ENCODE measurements at places on chromosomes 5 and 9.

DNA sequence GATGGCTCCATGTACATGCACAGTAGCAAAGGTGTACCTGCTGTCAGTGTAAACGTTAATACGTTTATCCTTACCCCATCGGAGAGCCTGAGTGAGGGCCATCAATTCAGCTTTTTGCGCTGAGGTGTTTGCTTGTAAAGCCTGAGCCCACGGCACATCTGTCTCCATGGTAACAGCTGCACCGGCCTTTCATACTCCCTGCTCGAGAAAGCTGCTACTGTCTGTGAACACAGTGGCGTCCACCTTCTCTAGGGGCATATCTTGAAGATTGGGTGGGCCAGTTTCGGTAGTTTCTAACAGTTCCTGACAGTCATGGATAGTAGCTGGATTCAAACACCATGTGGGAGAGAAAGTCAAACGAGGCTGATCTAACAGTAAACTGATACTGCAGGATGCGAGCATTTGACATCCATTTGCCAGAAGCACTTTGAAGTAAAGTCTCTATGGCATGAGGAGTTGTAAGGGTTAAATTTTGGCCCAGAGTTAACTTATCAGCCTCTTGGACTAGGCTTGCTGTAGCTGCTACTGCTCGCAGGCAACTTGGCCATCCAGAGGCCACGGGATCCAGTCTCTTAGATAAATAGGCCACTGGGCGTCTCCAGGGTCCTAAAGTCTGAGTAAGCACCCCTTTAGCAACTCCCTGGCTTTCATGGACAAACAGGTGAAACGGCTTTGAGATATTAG, 21.0 kb upstream of the RHOBTB3 start:
- no peak for DNase-seq

GRCh38 chr5:160697281-160697680, 154.7 kb downstream of the ATP10B start:
- no peak for DNase-seq

GRCh38 chr9:118321788-118322187, 617.6 kb downstream of the TLR4 start:
- no peak for DNase-seq

DNA sequence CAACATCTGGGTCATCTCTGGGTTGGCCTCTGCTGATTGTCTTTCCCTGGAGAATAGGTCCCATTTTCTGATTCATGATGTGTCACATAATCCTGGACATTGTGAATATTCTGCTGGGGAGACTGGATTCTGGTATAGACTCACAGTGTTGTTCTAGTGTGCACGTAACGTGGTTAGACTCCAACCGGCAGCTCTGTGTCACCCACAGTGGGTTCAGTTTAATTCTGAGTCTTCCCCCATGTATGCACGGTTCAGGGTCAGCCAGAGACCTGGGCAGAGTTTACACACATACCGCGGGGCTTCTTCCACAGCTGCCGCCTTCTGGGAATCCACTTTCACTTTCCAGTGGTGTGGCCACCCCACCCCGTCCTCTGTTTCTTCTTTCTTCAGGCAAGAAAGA, 38.0 kb upstream of the LRRC14B start:
- no peak for DNase-seq

DNA sequence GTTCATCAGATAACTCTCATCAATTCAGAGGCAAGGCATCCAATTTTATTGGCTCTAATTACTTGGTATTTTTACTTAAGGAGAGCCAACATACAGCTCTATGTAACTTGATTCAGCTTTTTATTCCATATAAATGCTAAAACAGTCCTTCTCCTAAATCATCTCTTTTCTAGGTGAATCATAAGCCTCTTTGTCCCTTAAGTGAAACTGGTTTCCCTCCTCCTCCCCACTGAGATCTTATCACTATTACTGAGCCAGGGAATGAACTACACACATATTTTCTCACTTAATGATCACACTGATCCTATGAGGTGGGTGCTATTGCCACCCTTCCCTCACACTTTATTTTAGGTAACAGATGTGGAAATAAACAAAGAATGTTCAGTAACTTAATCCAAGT, 1143.8 kb downstream of the MAT2B start:
- DNase-seq, result no peak

- no peak for DNase-seq
Measured at GRCh38 chr9:100803956-100804355, 224.6 kb upstream of the PLPPR1 start.

DNA sequence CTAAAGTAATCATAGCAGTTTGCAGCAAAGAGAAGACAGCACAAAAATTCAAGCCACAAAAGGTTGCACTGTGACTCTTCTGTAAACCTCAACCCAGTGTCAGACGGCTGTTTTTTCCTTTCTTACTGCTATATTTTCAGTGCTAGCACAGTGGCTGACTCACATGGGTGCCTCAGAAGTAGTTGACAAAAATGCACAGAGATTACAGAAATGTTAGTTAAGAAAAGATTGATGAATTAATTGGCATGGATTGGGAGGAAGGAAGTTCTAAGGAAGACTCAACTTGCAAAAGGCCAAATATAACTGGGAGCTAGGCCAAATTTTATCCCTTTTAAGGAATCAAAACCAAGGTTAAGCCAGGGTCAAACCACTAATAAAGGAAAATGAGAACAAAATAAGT, 43.7 kb upstream of the ITGA1 start:
- DNase-seq, result no peak

DNA sequence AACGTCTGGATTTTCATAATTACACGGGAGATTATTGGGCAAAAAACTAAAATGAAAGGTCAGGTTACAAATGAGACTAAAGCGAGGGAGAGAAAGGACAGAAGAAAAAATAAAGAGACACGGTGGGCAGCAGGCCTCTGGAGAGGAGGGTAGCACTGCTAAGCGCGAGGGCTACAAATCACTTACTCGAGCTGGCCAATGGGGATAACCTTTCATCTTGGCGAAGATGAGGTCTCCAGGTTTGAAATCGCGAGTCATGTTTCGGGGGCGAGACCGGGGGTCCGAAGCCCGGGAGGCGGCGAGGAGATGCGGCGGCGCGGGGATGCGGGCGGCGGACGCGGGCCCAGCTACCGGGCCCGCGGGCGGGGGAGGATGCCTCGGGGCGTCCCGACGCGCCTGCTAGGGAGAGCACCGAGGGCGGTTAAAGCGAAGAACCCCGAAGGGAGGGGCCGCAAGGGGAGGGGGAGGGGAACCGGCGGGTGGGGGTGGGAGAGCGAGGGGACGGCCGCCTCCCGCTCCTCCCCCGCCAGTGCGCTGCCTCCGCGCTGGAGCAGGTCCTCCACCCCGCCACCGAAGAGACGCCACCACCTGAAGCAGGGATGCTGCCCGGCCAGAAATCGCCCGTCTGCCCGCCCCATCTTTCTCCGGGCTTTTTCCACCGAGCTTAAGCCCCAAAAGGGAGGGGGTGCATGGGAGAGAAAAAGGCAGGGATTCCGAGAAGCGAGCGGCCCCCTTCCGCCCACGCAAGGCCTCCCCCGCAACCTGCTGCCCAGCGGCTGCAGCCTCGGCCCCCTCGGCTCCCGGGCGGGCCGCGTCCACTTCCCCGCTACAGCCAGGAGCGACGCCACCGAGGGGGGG, 610 bp downstream of the PSIP1 start:
- peak; percentile 24 for DNase-seq

DNA sequence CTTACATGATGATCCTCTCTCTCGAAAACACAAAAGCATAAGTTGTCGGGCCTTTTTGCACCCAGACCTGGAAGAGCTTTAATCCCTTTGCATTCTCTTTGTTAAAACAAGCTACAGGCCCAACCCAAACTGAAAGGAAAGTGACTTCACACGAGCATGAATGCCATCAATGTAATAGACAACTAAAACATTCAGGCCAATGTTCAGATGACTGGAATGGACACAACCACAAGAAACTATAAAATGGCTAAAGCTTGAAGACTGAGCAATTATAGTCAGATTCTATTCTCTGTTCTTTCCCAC, 45.5 kb downstream of the RFX3 start:
- DNase-seq, result no peak

DNA sequence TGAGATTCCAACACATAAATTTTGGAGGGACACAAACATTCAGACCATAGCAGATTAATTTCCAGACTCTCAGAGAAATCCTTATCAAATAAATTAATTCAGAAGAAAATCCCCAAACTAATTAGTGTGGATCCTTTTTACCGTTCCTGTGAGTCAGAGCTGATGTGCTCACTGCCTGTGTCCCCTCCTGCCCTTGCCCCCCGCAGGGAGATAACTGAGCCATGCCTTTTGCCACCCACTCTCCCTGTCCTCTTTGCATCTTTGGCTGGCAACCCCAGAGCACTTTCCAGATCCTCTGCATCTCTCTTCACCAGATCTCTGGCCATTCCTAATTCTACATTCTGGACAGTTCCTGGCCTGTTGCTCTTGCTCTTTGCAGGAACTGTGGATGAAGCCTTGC, 135.4 kb upstream of the MAP1B start:
- DNase-seq, result no peak

DNA sequence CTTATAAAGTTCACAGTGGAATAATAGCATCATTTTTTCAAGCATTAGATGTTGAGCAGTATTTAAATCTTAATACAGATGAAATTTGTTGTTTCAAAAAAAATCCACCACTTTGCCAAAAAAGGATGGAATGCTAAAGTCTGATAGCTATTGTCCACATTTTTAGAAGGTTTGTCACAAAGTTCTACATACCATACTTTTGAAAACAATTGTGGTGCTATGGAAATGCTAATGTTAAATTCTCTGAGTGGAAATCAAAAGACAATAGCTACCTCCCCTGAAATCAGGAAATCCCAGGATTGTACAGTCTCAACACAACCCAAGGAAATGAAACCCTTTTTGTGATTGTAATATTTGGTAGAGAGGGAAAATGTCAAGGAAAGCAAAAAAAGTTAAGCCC, 19.3 kb upstream of the GRAMD2B start:
- no peak for DNase-seq

DNA sequence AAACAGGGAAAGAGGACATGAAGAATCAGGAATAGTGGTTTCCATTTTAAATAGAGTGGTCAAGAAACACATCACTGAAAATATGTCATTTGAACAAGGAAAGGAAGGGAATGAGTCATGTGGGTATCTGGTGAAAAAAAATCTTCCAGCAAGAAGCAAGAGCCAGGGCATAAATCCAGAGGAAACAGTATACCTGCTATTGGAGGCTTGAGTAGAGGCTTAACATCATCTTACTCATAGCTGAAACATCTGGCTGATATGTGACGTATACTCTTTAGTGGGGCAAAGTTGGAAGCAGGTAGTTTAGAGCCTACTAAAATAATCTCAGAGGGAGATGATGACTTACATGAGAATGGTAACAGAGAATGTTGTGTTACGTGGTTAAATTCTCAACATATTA, 517.2 kb downstream of the CAAP1 start:
- no peak for DNase-seq

GRCh38 chr5:29262339-29263123, 1931.0 kb upstream of the CDH6 start:
- no peak for DNase-seq

GRCh38 chr5:111017731-111018130, 53.8 kb upstream of the TSLP start:
- no peak for DNase-seq

GRCh38 chr5:150853561-150853960, 7.2 kb downstream of the IRGM start:
- DNase-seq, result no peak

DNA sequence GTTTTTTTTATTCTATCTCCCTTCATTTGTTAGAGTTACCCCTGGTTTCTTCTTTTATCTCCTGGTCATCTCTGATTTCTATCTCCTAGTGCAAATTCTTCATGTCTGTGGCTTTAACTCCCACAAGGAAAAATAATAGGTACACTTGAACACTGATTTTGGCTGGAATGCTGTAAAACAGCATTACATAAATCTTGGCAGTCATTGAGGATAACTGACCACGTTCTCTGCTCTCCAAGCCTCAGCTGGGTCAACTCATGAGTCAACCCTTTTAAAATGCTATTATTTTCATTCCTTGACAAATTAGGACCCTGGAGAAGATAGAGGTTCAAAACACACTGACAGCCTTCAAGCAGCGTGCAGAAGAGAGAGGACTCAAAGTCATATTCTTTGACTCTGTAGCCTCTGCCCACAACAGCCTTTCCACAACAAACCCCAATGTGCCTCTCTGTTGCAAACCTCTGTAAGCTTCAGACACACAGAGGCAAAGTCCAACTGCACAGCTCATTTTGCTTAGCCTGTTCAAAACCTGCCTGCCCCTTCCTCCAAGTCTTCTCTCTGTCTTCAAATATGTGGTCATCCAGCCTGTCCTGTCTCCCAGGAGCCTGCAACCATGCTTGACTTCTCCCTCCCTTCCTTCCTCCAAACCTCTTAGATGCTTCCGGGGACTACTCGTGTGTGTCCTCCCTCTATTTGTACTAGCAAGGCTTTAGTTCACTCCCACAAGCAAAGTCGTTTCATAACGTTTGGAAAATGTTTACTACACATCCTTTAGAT, 398.4 kb downstream of the MED10 start:
- no peak for DNase-seq

DNA sequence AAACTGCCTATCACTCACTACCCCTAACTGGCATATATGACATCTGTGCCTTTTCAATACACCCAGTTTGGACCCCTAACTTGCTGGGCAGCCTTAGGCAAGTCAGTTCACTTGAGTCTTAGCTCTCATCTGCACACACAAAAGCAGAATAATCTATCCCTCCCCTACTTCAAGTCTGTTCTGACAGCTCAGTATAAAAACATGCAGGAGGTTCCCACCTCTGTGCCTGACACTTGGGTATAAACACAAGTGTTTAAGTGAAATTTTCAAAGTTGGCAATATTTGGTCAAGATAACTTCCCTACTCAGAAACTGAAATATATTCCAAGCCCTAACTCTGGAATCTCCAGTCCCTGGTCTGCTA, 12.6 kb downstream of the HNRNPH1 start:
- DNase-seq, result no peak

DNA sequence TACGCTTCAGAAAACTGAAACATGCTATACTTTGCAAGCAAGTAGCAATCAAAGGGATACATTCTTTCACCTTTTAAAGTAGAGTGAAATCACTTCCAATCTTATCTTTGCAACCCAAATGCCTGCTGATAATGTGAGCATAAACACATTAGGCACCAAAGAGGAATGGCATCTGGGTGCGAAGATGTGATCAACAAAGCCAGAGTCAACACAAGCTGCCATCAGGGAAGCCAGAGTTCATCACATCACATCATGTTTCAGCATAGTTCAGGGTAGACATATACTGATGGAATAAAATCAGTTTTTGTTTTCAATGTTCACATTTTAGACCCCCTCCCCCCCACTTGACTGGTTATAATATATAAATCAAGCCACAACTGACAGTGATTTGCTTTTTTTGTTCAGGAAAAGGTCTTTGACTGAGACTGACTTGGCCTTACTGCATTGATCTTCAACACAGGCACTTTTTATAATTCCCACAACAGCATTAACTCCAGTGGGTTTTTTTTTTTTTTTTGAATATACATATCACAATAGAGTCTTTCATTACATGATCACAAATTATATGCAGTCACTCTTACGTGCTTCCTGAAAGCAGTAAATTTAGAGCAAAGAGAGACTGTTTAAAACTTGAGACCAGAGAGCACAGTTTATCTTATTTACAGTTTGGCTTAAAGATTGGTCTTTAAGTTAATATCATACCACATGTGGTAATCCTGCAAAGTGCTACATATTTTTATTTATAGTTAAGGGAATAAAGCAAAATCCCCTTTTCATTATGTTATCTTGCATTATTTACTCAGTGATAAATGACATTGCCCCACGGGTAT, 20.3 kb downstream of the AOPEP start:
- no peak for DNase-seq
